ENCODE measurements at places on chromosomes 6 and 20.

DNA sequence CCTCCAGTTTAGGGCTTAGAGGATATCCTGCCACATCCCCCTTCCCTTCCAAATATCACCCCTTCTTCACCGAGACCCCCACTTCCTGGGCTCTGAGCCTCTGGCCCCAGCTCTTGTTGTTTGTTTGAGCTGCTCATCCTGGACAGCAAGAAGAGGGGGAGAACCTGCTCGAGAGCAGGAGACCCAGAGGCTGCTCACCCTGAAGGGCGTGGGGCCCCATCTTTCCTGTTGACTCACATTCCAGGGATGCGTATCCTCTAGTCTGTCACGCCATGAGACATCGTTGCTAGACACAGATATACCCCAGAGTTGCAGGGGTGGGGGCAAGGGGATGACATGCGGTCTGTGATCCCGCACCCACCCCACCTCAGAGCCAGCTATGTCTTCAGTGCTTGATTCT, 5.7 kb upstream of the TNXB start:
- no peak for DNase-seq

GRCh38 chr6:2147261-2147660, 98.1 kb downstream of the GMDS start:
- no peak for DNase-seq

DNA sequence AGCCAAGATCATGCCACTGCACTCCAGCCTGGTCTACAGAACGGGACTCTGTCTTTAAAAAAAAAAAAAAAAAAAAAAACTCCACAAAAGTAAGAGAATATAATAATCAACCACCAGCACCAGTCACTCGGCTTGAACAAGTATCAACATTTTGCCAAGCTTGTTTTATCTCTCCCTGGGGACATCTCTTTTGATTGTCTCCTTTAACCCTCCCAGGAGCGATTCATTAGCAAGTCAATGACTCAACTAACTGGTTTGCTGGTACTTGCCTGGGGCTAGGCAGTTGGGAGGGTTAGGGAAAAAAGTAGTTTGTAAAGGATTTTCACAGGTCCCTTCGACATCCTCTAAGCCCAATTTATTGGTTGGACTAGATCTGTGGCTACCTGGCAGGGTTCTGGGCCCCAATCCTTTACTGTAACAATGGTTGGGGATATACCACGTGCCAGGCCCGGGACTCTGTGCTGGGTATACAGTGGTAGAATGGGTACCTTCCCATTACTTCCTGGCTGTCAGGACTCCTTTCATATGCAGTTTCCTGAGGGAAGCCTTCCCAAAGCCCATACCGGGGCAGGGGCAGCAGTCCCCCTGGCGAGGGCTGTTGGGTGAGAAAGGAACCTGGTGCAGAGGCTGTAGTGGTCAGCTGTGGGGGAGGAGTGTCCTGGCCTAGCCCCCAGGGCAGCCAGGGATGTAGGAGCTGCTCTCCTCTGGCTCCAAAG, 12.2 kb downstream of the TGIF2 start:
- DNase-seq, result no peak

DNA sequence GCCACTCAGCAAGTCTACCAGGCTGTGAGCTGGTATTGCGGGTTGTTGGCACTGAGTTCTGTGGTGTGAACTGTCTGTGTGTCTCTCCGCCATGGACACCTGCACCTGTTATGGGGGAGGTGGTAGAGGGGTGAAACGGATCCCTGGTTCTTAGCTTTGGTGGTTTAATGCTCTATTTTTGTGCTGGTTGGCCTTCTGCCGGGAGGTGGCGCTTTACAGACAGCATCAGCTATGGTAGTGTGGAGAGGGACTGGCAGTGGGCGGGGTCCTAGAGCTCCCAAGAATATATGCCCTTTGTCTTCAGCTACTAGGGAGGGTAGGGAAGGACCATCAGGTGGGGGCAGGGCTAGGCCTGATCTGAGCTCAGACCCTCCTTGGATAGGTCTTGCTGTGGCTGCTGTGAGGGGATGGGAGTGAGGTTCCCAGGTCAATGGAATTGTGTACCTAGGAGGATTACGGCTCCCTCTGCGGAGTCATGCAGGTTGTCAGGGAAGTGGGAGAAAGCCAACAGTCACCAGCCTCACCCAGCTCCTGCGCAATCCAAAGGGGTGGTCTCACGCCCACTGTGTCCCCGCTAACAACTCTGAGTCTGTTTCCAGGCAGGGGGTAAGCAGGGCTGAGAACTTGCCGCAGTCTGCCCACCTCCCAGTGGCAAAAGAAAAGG, 154.3 kb downstream of the CCDC170 start:
- no peak for DNase-seq

DNA sequence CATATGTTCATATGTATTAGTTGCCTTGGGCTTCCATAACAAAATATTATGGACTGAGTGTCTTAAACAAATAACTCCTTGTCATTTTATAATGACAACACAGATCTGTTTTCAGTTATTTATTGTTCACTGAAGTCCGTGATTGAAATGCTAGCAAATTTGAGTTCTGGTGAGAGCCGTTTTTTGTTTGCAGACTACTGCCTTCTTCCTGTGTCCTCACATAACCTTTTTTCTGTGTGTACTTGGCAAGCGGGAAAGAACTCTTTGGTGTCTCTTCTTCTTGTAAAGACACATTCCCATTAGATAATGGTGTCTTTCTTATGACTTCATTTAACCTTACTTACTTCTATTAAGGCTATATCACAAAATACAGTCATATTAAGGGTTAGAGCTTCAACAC, 482.9 kb upstream of the EYS start:
- no peak for DNase-seq

DNA sequence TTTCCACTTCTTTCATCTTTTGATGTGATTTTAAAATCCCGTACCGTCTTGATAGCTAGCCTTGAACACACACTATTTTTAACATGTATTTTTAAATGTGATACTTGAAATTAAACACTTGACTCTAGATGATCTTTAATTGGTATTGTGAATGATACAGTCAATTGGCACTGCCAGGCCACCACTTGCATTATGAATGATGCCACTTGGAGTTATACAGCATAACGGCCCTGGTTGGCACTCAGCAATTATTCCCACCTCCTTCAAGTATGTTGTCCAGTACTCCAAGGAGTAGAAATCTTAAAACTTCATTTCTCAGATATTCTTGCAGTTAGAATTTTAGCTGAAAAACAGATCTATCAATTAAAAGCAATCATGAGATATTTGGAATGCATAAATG, 62.9 kb downstream of the TENT5A start:
- no peak for DNase-seq

GRCh38 chr6:20148433-20148832, 63.8 kb downstream of the MBOAT1 start:
- no peak for DNase-seq

Data from CD8-positive, alpha-beta T cell (primary cell).